Myocyte (in vitro differentiated cells): ENCODE measurements at places on chromosomes 7 and 10.

DNA sequence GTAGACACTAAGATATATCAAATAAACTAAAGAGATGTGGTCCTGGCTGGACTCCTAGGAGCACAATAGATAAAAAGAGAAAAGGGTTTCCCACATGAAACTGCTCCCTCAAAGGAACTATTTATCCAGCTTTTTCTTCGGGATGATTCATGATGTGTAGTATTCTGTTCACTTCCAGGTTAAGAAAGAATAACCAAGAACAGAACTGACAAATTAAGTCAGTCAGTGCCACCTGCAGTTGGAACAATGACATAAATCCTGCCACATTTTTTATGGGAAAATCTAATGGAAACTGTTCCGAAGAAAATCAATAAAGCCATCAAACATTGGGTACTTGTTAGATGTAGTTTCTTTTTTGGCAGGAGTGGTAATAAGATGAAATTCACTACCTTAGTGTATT, 87.1 kb downstream of the POLR1F start:
- DNase-seq: peak; percentile 72

GRCh38 chr7:35384761-35385700, 131.1 kb upstream of the TBX20 start:
- DNase-seq: no peak

DNA sequence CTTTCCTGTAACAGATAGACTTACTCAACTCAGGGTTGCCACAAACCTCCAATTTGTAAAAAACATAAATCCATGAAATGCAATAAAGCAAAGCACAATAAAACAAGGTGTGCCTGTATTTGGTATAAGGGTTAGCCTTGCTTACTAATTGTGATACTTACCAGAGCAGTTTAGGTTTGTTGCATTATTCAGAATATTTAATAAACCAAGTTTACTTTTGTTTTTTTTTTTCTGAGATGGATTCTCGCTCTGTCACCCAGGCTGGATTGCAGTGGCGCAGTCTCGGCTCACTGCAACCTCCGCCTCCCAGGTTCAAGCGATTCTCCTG, 79.6 kb downstream of the SEC61G start:
- DNase-seq: no peak

DNA sequence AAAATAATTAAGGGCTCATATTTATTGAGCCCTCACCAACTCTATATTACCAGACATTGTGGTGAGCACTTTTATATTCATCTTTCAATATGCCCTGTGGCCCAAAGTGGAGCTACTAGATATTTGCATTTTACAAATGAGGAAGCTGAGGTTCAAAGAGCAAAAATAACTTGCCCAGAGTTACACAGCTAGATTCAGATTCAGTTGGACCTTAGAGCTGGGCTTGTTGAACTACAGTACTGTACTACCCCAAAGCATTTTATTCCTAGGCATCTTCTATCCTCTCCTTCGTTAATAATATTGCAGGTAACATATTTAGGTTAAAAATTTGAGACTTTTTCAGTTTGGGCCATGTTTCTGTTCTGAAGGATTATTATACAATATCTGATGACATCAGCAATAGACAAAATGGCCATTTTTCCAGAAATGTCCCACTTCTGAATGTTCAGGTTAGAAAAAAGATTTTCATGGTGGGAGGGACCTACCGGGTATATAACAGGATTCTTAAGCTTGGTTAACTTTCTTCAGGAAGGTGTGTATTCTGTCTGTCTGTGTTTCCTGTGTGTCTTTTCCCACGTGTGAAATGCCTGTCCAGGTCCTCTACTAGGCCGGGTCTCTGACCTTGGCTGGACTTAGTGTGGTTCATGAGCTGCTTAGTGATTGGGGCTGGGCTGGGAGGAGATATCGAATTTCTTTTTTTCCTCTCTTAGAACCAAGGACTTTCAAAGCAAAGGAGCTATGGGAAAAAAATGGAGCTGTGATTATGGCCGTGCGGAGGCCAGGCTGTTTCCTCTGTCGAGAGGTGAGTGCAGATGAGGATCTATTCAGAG, 13.6 kb downstream of the PRXL2A start:
- no peak for DNase-seq

DNA sequence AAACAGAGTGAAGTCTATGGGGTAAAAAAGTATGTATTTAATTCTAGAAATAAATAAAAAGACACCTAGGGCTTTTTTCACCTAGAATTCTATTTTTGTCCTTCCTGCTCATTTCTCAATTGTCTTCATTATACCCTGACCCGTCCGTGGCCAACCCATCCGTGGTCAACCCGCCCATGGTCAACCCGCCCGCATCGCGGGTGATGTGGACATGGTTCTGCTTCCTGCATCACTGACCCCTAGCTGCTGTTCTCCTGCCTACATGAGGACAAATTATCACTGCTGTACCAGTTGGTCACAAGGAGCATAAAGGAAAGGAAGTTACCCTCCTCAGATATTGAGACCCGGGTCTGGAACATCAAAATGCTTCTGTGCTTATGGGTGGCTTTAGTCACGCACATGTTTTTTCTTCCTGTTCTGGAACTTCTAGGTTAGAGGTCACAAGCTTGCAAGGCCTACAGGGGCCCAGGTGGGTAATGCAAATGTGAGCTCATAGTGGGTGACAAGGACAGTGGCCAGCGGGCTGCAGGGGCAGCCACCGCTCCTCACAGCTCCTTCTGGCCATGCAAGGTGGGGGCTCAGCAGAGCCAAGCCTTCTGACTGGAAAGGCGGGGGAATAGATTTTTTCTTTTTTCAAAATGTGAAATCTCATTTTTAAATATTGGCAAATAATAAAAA, 15.5 kb downstream of the CAMK2G start:
- no peak for DNase-seq

- DNase-seq: no peak
Observed at GRCh38 chr7:36092221-36092771, 60.8 kb upstream of the EEPD1 start.

DNA sequence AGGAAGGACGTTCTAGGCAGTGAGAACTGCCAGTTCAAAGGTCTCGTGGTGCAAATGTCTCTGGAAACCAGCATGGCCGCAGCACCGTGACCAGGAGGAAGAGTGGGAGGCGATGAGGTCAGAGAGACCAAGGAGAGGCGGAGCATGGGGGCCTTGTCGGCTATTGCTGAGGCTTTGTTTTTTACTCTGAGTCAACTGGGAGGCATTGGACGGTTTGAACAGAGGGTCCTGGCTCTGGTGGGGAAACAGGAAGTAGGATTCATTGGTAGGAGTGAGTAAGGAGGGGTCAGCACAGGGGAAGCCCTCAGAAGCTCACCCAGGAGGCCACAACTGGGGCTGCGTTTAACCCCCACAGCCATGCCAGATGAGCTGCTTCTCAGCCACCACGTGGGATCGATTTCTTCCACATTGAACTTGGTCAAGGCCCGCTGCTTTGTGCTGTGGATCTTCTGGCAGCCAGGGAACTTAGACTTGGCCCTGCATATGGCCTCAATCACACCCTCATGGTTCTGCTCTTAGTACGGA, 22.2 kb upstream of the SH2B2 start:
- no peak for DNase-seq

DNA sequence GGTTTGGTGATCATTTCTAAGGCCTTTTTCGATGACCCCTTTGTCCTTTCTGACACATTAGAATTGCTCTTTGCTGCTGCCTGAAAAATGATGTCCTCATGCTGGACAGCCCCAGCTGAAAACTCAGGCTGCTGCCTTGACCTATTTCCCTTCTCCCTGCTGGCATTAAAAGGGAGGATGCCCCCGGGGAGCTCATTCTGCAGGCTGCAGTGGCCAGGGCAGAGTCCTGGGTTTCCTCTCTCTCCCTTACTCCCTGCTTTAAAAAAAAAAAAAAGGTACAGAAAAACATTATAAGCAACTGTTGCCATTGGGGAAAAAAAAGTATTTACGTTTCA, 35.4 kb downstream of the LRRC4 start:
- DNase-seq: no peak

DNA sequence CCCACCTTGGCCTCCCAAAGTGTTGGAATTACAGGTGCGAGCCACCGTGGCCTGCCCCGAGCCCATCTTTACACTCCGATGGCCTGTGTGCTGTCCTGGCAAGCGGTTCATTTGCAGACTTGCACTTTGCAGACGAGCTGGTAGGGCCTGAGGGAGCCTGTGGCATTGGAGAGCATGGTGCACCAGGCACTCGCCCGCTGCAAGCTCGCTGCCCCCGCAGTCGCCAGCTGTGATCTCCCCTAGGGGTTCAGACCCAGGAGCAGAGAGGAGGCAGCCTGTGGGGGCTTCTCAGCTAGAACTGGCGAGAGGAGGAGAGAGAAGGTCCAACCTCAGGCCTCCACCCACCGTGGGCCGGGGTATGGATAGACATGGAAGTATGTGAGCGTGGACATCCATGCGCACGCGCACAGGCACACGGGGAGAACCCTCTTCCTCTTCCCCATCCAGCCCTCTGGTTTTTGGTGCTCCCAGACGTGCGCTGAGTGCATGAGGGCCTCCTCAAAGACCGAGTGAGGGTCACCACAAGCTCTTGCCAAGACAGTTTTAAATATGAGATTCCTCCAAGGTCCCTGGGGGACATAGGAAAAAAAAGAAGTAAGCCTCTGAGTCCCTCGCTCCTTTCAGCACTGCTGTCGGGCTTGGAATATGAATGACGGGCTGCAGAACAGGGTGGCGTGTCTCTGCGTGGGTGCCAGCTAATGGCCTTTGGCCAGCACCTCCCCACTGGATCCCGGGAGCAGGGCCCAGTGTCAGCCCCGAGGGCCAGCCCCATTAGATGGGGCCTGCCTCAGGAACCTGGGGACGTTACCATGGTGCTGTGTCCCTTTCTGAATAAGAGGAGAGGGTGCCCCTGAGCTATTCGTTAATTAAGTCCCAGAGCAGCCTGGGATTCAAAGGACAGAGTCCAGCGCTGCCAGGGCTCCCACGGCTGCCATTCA, 15.1 kb upstream of the TTYH3 start:
- DNase-seq: no peak

DNA sequence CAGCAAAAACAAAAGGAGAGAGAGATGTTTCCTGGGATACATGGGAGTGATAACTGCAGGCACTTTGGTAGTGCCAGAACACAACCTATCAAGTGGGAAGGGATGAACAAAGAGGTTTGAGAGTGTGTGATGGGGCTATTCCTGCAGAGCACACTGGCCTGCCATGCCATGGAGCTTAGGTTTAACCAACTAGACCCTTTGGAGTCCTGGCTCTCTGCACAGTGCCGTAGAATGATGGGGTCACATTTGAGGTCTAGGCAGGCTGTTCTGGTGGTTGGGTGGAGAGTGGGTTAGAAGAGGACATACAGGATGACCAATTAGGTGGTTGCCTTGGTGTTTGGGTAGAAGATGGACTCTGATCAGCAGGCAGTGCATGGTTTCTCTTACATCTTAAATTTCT, 101.9 kb upstream of the HABP2 start:
- DNase-seq: no peak

GRCh38 chr10:73796766-73797165, 11.4 kb downstream of the ZSWIM8 start:
- DNase-seq: no peak

GRCh38 chr10:2681891-2682290, 385.5 kb upstream of the PFKP start:
- no peak for DNase-seq

GRCh38 chr7:10237306-10237705, 736.4 kb upstream of the PHF14 start:
- DNase-seq: no peak

DNA sequence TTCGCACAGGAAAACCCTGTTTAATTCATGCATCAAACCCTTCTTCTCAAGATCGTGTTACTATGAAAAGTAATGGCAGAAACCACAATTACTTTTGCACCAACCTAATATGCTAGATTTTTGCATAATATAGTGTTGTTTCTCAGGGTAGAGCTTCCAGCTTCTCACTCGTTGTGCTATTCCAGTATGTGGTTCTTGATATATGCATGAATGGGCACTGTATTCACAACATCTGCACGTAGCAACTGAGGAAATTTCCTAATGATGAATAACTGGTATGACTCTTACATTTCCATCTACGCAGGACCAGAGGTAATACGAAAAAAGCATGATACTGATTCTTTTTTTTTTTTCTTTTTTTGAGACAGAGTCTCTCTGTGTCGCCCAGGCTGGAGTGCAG, 326.6 kb upstream of the GALNT17 start:
- no peak for DNase-seq

DNA sequence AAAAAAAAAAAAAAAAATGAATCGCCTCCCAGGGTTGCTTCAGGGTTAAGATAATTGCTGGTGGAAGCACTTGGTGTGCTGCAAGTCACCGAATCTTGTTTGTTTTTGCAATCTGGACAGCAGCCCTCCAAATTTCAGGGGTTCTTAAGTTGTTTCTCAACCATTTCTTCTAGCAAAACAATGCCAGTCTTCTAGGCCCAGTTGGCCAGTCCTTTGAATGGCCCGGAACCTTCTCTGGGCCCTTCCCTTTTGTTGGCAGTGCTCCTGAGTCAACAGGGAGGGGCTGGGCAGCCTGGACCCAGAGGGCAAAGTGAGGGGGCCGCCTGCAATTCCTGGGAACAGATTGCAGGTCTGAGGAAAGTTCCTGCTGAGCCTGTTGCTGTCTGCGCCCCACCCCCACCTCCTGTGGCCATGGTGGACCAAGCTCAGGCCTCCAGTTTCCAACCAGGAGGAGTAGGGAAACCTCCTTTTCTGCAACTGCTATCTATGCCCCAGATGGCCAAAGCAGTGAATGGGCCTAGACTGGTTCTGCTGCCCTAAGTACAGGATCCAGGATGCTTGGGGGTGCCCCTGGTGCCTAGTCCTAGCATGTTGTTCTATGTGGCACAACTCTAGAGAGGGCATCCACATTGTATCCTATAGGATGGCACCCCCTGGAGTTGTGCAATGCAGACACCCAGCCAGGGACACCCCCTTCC, 31.4 kb upstream of the PDCD4 start:
- no peak for DNase-seq

DNA sequence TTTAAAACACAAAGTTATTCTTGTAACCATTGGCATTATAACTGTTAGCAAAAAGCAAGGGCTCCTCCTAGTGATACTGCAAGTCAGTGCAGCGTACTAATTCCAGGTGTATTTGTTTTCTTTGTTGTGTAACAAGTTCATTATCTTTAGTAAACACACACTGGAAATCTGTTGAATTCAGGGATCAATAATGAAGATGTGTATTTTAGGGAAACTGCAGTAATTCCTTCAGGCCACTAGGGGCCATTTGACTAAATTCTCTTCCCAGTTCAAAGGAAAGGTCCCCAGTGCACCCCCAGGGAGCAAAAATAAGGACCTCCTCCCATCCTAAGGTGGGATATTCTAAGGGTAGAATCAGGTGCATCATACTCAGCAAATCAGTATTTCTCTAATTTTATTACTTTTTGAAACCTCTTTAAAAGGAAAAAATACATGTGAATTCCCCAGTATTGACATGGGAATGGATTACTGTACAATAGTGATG, 158.6 kb upstream of the LYZL1 start:
- DNase-seq: no peak

- peak; percentile 35 for DNase-seq
Observed at GRCh38 chr10:90912174-90912573, 8.7 kb downstream of the ANKRD1 start.

- DNase-seq: no peak
Observed at GRCh38 chr10:70598857-70599295, 3.7 kb downstream of the PRF1 start.
